Myocyte (in vitro differentiated cells): ENCODE measurements at places on chromosomes 2 and 18.

DNA sequence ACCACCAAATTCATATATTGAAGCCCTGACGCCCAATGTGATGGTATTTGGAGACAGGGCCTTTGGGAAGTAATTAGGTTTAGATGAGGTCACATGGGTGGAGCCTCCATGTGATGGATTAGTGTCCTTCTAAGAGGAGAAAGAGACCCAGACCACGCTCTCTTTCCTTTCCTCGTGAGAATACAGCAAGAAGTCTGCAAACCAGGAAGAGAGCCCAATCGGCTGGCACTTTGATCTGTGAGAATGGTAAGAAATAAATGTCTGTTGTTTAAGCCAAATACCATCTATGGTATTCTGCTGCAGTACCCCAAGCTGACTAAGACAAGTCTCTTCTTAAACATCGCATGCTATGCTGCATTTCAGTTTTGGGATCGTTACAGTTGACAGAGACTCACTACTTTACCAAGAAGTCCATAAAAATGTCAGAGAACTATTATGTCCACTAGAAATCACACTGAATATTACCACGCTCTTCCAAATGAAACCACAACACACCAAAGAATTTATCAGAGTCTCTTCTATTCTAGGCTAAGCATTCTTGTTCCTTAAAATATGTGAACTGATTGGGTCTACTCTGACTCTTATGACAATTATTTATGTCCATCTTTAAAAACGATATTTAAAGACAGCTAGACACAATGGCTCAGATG, 48.5 kb downstream of the LPIN2 start:
- no peak for DNase-seq

GRCh38 chr18:48711651-48712486, 173.0 kb downstream of the CTIF start:
- peak; percentile 56 for DNase-seq

DNA sequence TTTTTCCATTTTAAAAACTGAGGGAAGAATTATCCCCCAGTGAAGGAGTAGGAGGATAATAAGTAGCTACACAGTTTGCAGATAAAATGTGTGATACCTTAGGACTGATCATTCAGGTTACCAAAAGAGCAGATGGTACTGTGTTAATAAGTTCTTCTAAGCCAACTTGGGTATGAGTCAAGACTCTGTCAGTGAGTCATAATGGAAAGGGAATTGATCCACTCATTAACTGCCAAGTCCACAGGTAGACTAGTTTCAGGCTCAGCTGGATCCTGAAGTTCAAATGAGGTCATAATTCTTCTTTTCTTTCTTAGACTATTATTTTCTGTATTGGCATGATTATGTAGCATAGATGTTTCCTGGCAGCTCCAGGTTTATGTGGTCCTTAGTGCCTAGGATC, 142.4 kb upstream of the ALPP start:
- DNase-seq: no peak

DNA sequence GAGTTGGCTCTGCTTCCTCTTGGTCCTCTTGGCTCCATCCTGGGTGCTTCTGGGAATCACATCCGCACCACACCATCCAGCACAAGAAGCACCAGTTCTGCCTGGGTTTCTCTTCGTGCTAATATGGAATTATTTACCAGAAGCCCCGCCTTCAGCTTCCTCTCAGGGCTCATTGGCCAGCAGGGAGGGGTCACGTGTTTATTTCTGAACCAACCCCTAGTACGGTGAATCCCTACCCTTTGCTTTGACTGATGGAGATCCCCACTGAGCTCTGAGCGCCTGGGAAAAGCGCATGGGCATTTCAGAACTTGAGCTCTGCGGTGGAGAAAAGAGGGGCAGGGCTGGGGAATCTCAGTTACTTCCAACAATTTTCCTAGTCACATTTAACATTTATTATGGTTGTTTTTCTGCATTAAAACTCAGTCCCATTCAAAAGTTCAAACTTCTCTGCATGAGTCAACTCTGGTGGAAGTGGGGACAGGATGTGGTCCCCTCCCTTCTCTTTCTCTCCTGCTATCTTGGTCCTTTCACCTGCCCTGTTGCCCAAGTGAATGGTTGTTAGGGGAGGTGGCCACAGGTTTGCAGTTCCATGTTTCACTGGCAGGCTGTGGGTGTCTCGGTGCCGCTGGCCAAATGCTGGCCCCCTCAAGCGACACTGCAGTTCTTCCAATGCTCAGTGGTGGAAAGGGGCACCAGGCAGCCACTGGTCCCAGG, 76.4 kb upstream of the TTC39C start:
- DNase-seq: no peak

- peak; percentile 27 for DNase-seq
Measured at GRCh38 chr2:100427627-100428258, 10.3 kb upstream of the CHST10 start.

- DNase-seq: no peak
Measured at GRCh38 chr2:136025057-136025973, 39.9 kb upstream of the DARS1 start.

- DNase-seq: peak; percentile 2
Measured at GRCh38 chr2:82007071-82007664, 1702.6 kb upstream of the LRRTM1 start.

DNA sequence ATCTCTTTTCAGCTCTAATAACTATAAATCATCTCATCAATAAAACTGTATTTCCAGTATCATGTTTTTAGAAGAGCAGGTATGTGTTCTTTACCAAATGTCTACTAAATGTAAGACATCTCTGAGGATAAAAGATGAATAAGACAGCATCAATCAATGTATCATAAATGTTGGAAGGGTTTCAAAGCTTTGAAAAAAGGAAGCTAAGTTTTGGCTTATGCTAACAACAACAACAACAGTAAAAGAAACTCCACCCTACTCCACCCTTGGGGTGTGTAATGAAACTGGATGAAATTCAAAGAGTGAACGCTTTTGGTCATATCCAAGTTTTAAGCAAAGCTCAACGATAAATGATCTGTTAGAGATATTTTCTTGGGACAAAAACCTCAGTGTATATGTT, 17.1 kb downstream of the PRKD3 start:
- no peak for DNase-seq

DNA sequence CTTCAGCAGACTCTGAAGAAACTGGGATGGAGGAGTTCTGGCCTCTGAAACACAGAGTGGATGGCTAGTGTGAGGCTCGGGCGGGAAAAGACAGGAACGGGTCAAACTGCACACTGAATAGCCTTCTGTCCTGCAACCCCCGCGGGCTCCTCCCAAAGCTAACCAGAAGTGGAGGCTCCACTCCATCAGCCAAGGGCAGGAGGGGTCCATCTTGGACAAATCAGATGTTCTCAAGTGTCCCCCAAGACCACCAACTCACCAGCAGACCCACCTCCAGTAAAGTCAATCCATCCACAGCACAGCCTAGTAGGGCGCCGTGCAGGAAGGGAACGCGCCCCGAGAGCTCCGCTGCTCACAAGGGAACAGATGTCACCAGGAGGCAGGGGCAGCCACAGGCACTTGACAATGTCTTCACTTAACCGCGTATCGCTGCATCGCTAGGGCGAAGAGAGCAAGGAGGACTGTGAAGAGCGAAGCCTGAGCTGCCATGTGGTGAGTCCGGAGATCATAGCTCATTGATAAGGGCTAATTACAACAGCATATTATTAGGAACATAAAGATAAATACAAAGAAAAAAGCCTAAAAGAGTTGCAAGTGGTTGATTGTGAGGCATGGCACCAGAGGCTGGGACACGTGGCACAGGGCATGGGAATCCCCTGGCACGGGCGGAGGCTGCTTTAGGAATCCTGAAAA, 494.6 kb upstream of the MYT1L start:
- DNase-seq: no peak

DNA sequence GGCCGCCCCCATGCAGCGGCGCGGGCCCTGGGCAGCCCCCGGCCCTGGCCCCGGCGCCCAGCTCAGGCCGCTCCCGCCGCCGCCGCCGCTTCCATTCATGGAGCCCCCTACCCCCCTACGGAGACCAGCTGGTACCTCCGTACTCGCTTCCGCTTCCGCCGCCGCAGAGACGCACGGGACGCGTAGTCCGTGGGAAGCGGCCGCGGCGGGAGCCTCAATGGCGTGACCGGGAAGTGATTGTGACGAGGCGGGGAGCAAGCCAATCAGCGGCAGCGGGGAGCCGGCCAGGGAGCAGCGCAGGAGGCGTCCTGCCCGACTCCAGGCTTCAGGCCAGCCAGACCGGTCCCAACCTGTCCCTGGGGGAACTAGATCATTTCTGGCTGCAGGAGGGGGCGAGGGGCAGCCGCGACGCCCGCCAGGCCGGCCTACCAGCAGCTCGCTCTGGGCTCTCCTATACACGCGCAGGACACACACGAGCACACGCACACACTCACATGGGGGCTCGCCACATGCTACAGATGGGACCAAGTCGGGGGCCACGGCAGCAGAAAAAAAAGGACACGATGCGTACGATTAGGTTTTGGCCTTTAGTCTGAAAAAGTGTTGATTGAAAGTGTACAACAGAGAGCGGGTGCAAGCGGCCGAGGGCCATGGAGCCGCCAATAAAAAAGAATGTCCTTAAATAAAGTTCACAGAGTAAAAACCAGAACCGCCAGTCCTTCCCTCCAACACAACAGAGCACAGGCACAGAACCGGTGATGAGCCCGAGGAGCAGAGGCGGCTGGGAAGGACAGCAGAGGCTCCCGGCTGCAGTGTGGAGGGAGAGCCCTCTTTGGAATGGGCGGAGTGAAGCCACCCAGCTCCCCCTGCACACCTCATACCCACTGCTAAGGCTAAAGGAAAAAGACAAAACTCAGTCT, at the start of gene ZNF513:
ZNF513 (minus strand) TSS at position 109 of the 920 bp plus-strand sequence. CDS start 208 bp downstream, outside the sequence.
- peak; percentile 98 for DNase-seq

DNA sequence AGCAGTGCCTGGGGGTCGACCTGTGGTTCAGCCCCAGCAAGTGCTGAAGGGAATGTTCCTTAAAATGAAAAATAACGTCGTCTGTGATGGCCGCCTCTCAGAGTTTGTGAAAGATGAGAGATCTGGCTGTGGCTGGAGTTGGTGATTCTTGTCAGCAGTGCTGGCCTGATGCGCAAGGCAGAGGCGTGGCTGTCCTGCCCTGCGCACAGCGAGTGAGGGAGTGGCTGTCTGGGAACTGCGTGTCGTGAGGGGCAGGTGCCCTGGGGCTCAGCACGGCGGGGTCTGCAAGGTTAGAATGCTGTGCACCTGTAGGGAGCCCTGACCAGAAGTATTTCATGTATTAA, 8.8 kb downstream of the NFATC1 start:
- DNase-seq: no peak

GRCh38 chr18:29434650-29435049, 1257.7 kb upstream of the CDH2 start:
- no peak for DNase-seq

GRCh38 chr2:45626387-45627221, 15.5 kb upstream of the SRBD1 start:
- no peak for DNase-seq

GRCh38 chr2:109494351-109494750, 119.4 kb downstream of the SEPTIN10 start:
- no peak for DNase-seq

- no peak for DNase-seq
Measured at GRCh38 chr2:197878792-197879191, 74.4 kb downstream of the PLCL1 start.

DNA sequence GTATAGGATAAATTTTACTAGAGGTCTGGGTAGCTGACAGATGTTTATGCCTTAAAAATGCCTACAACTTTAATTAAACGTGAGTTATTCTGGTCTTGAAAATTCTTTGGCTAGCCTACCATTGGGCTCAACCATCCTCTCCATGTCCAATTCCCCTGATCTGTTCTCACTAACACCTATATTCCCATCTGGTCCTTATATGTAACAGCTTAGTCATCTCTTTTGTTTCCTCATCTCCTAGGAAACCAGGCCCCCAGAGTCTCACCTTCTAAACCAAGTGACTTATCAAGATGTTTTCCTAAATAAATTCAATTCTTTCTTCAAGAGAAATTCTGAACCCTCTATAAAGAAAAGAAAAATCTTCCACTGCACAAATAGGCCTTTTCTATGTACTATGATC, 148.5 kb downstream of the TTC32 start:
- DNase-seq: no peak

GRCh38 chr2:173043897-173044519, 31.6 kb upstream of the MAP3K20 start:
- no peak for DNase-seq

DNA sequence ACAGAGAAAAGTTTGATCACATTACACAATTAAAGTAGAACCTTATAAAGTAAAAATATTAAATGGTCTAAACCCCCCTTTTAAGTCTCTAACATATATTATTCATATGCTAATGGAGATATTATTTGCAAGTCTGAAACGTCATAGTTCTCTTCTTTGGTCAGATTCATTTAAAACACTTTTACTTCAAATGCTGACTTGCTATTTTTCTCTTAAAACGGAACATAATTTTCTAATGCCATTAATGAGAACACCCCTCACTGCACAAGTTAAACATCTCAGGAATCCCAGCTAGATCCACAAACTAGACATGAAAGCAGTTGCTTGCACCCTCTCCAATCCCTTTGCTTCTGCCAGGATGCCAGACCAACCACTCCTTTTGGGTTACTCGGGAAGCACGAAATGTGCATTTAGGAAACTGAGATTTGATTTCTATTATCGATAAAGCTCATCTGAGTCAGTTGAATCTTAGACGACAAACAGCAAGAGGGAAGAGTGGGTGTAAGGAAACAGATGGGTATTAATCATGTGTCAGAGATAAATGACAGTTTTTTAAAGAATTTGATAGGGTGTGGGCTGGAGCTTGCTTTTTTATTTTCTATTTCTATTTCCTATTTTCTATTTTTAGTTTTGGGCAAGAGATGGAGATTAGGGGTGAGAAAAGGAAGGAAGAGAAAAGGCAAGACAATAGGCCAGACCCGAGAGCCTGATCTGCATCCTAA, 1.5 kb downstream of the ADD2 start:
- no peak for DNase-seq

DNA sequence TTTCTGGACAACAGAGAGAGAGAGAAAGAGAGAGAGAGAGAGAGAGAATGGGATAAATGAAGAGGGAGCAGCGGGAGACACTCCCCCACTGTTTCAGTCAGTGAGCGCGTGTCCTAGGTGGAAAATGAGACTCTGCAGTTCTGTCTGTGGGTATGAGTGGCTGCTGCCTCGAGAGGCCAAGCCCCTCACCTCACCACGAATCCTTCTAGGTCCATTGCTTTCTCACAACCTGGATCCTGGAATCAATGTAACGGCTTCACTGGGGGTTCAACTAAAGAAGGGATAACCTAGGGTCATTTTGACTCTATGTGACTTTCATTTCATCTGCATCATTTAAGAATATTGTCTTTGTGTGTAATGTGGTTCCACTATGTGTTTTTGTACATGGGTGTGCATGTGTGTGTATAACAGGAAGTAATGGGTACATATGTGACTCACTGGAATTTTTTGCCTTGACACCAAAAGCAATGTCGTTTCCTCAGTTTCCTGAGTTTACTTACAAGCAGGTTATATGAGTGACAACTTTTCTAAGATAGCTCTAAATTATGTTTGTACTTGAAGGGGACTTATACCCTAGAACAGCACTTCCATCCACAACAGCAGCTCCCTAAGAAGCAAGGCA, 221.4 kb upstream of the TRIB2 start:
- no peak for DNase-seq

GRCh38 chr2:147182260-147182659, 662.6 kb upstream of the ACVR2A start:
- no peak for DNase-seq

- peak; percentile 85 for DNase-seq
Measured at GRCh38 chr18:54149078-54149697, 75.3 kb downstream of the MBD2 start.
